ENCODE measurements at places on chromosomes 7 and 10. TPM values are rescaled to one million over a fixed set of nuclear protein-coding genes. Genes with fewer than 3 reads are reported as not detected.

The UNC5B gene
- polyA plus RNA-seq = 5.5 TPM

- no peaks in the 10 kb centered on the region for H3K27me3 ChIP-seq
- H3K36me3 ChIP-seq = peaks cover 1% of the 10 kb centered on the region
- no peaks in the 10 kb centered on the region for H3K4me1 ChIP-seq
Measured at GRCh38 chr7:138575897-138576428, 115.9 kb downstream of the TRIM24 start.

DNA sequence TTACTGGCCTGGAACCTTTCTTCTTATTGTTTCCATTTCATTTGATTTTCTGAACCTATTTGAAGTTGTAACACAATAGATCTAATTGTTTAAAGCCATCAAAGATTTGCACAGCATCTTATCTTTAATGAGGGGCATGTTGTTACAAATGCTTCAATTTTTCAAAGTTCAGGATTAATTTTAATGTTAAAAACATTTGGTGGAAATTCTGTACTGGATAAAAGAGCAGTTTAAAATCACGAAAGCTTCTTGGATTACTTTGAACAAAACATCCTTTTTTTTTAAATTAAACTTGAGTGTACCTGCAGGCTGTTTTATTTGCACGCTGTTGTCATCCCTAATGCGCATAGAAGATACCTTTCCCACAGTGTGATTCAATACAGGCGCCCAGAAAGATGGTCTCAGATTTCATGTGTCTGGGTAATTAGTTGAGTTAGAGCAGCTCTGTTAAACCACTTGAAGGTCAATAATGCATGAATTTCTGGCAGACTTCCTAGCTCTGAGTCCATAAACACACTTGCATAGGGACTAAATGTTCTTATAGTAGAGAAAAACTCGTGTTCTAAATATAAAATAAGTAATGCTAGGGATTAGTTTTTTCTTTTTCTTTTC is 29.3 kb upstream of the DDX50 start:
- H3K4me1 ChIP-seq = peaks cover 5% of the 10 kb centered on the region
- H3K27me3 ChIP-seq = no peaks in the 10 kb centered on the region
- H3K36me3 ChIP-seq = no peaks in the 10 kb centered on the region
- peak; percentile 99 for DNase-seq
- no peak overlapping the region for H3K27ac ChIP-seq

GRCh38 chr7:1608318-1608717 is 38.5 kb upstream of the PSMG3 start:
- H3K4me1 ChIP-seq = no peaks in the 10 kb centered on the region
- no peak for DNase-seq
- H3K36me3 ChIP-seq = no peaks in the 10 kb centered on the region
- no peak overlapping the region for H3K27ac ChIP-seq
- peaks cover 6% of the 10 kb centered on the region for H3K27me3 ChIP-seq
- no peak overlapping the region for H3K4me3 ChIP-seq

GRCh38 chr10:125859128-125859817 is 21.8 kb downstream of the DHX32 start:
- peaks cover 2% of the 10 kb centered on the region for H3K36me3 ChIP-seq
- no peak overlapping the region for H3K27ac ChIP-seq
- DNase-seq = no peak

The DLG5 gene
- polyA plus RNA-seq = 15.3 TPM

- no peaks in the 10 kb centered on the region for H3K27me3 ChIP-seq
- H3K36me3 ChIP-seq = no peaks in the 10 kb centered on the region
- H3K4me1 ChIP-seq = no peaks in the 10 kb centered on the region
- no peak overlapping the region for H3K4me3 ChIP-seq
Measured at GRCh38 chr7:50119815-50120637, 27.0 kb upstream of the ZPBP start.

GRCh38 chr7:18177129-18177814 is 149.6 kb upstream of the PRPS1L1 start:
- no peaks in the 10 kb centered on the region for H3K27me3 ChIP-seq
- no peaks in the 10 kb centered on the region for H3K36me3 ChIP-seq
- H3K4me3 ChIP-seq = no peak overlapping the region

The PRSS37 gene
- not detected for polyA plus RNA-seq

DNA sequence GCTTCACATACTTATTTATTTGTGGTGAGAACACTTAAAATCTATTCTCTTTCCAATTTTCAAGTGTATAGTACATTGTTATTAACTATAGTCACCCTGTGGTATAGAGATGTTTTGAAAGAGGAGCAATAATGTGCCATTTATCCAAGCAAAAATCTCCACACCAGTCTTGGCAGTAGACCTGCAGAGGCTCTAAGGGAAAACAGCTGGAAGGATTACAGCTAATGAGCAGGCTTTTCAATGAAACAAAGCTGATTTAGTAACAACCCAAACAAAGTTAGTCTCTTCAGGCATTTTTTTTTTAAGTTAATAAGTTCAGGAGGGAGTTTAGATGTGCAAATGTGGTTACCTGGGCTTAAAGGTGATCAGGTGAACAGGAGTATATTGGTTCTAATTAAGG is 101.9 kb downstream of the EVX1 start:
- no peaks in the 10 kb centered on the region for H3K4me1 ChIP-seq
- no peak for DNase-seq
- peaks cover 2% of the 10 kb centered on the region for H3K27me3 ChIP-seq
- no peak overlapping the region for H3K4me3 ChIP-seq
- H3K27ac ChIP-seq = no peak overlapping the region

The ANKRD16 gene
- 4.9 TPM for polyA plus RNA-seq

DNA sequence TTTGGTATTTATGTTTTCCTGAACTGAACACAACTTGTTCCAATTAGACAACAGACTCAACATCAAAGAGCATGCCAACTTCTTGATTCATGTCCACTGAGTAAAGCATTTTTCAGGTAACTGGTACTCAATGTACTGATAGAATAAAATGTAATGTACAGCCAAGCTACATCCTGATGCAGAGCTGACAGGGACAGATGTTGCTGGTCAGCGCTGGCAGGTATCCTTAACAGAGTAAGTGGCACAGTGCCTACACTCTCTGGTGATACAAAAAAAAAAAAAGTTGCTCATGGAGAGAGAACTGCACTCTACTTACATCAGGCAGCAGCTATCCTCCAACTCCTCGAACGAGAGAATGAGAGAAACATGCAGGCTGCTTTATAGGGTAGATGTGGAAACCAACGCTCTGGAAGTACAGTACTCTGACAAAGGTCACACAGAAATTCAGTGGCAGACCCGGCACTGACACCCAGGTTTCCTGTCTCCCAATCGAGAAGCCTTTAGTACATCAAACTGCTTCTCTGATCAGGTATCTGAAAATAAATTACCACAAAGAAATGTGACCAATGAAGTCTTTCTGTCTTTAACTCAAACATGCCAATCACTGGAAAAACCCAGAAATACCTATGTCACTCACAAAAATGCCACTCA is 4.6 kb downstream of the ITGB1 start:
- peak overlapping the region; percentile 78 for H3K4me3 ChIP-seq
- peaks cover 13% of the 10 kb centered on the region for H3K4me1 ChIP-seq
- DNase-seq = no peak
- H3K27ac ChIP-seq = no peak overlapping the region
- no peaks in the 10 kb centered on the region for H3K27me3 ChIP-seq
- peaks cover 2% of the 10 kb centered on the region for H3K36me3 ChIP-seq

The SP8 gene
- not detected for polyA plus RNA-seq

DNA sequence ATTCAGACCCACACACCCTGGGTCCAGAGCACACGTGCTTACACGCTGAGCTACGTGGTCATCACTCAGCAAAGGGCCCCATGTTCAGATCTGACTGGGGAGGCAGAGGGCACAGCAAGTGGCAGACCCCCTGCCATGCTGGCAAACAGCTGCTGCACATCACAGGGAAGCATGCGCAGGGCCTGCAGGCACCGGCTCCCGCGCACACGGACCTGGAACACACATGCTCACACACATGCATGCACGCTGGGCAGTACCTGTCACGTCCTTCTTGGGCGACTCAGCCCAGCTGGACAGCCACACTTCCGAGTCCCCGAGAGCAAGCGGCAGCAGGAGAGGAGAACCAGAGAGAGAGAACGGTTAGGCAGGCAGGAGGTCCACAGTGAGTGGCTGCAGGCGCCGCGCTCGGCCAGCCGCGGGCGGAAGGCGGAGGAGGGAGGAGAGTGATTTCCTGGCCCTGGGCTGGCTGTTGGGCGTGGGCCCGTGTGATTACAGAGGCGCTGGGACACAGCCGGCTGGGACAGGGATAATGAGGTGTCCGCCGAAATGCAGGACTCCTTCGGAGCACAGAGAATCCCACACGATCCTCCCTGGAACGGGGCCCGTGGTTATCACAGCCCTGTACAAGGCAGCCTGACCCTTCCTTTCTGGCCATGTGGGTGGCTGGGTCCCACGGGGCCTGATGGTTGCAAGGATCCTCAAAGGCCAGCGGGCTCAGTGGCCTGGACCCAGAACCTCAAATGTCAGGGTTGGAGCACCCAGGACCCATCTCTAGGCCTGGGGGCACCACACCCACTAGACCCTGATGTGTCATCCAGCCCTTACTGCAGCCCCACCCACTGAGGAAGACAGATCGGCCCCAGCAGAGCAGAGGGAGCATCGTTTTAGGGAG is 175.1 kb downstream of the NEURL1 start:
- DNase-seq = peak; percentile 34
- no peaks in the 10 kb centered on the region for H3K27me3 ChIP-seq
- peak overlapping the region; percentile 85 for H3K27ac ChIP-seq
- H3K4me1 ChIP-seq = peaks cover 16% of the 10 kb centered on the region
- H3K4me3 ChIP-seq = peak overlapping the region; percentile 36

DNA sequence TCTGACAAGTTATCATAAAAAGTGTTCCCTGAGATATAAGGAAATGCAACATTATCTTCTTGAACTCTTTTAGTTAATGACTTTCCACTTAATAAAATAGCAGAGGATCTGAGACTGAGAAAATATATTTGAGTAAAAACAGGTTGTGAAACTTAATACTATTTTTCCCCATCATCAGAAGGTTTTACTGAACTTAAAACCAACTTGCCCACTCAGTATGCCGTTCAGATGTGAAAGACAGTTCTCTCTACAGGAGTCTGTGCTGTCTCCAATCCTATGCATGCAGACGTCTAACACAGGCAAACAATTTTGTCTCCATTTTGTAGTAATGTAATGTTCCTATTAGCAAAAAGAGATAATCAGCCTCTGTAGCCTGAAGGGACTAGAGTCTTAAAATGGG is 38.2 kb upstream of the CYP2C18 start:
- no peaks in the 10 kb centered on the region for H3K4me1 ChIP-seq
- no peak overlapping the region for H3K27ac ChIP-seq
- H3K36me3 ChIP-seq = no peaks in the 10 kb centered on the region
- no peak for DNase-seq
- no peaks in the 10 kb centered on the region for H3K27me3 ChIP-seq

GRCh38 chr10:79287973-79288723 is 59.1 kb upstream of the PPIF start:
- no peaks in the 10 kb centered on the region for H3K27me3 ChIP-seq
- no peak overlapping the region for H3K27ac ChIP-seq
- DNase-seq = no peak

The LRIT1 gene
- polyA plus RNA-seq = not detected

DNA sequence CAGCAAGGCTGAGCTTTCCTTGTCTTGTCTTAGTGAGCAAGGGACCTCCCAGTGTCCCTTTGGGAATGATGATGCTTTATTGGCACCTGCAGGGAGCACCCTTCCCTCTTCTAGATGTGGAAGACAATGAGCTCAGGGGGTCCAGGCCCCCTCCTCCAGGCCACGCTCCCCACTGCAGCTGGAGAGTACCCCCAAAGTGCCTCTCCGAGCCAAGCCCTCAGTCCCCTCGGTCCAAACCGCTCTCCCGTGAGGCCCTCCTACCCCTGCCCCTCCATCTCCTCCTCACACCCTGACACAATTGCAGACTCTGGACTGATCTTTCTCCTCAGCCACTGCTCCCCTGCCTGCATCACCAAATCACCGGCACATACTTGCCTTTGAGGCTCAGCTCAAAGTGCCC is 16.7 kb downstream of the RBP3 start:
- H3K27me3 ChIP-seq = peaks cover 11% of the 10 kb centered on the region
- H3K4me1 ChIP-seq = no peaks in the 10 kb centered on the region
- no peaks in the 10 kb centered on the region for H3K36me3 ChIP-seq

The RPEL1 gene
- polyA plus RNA-seq = 0.18 TPM

The ZNF518A gene
- 5.2 TPM for polyA plus RNA-seq

Measured in fibroblast of lung (primary cell).